NCI-H187 (cell line): ENCODE measurements at places on chromosomes 7 and 10.

- DNase-seq, result no peak
Observed at GRCh38 chr7:101177644-101178043, 2.4 kb downstream of the NAT16 start.

DNA sequence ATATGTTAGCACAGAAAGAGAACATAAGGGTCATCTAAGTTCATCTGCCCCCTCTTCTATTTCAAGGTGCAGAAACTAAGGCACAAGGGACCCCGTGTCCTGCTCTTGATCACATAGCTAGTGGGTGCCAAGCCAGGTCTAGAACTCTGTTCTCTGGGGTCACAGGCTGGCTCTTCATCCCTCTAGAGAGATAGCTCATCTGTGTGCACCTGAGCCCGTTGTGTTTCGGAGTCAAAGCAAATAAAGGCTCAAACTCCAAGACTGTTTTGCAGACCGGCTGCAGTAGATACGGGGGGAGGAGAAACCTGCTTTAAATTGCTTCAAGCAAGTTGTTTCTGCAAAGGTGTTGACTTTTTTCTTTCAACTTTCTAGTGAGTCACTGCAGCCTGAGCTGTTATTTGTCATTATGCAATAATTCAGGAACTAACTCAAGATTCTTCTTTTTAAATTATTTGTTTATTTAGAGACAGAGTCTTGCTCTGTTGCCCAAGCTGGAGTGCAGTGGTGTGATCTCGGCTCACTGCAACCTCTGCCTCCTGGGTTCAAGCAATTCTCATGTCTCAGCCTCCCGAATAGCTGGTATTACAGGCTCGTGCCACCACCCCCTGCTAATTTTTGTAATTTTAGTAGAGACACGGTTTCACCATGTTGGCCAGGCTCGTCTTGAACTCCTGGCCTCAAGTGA is 6.5 kb downstream of the BLVRA start:
- no peak for DNase-seq

GRCh38 chr7:157861031-157861491 is 524.3 kb downstream of the DNAJB6 start:
- DNase-seq, result no peak

DNA sequence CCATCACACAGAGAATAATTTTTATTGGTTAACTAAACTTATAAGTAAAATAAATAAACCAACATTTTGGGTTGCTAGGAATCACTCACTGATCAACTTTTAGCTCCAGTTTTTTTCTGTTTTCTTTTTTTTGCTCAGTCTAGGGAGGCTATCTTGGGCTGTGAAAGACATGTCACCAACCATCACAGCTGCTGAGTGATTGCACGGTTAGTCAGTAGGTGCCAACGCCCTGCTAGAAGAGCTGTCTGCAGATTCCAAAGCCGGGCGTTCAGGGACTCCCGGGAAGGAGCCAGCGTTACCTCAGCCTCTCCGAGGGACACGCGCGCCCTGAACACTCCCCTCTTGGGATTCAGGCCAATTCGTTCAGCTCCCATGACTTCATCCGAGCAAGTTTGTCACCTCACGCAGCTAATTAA is 604 bp upstream of the STAM start:
- no peak for DNase-seq

- no peak for DNase-seq
Observed at GRCh38 chr7:47474937-47475879, 106.7 kb downstream of the TNS3 start.

DNA sequence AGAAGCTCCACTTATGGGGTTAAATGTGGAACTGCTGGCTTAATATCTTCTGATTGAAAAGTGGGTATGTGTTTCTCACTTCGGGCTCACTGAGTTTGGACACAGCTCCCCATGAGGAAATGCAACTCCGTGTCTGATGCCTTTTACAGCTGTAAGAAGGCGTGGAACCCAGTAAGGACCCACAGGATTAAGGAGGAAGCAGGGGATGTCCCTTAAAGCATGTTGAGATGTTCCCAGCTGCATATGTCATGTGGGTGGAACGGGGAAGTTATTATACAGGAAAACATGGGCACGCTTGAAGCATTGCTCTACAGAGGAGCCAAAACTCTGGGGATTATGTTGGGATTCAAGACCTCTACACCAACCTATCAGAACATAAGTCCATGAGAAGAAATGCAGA is 224.4 kb downstream of the NEBL start:
- no peak for DNase-seq

- no peak for DNase-seq
Observed at GRCh38 chr10:25297466-25297865, 122.7 kb downstream of the GPR158 start.

GRCh38 chr10:113386005-113386404 is 166.8 kb upstream of the HABP2 start:
- no peak for DNase-seq

GRCh38 chr7:93973134-93973533 is 31.0 kb downstream of the BET1 start:
- no peak for DNase-seq

- no peak for DNase-seq
Observed at GRCh38 chr7:101538596-101539459, 90.3 kb downstream of the MYL10 start.

DNA sequence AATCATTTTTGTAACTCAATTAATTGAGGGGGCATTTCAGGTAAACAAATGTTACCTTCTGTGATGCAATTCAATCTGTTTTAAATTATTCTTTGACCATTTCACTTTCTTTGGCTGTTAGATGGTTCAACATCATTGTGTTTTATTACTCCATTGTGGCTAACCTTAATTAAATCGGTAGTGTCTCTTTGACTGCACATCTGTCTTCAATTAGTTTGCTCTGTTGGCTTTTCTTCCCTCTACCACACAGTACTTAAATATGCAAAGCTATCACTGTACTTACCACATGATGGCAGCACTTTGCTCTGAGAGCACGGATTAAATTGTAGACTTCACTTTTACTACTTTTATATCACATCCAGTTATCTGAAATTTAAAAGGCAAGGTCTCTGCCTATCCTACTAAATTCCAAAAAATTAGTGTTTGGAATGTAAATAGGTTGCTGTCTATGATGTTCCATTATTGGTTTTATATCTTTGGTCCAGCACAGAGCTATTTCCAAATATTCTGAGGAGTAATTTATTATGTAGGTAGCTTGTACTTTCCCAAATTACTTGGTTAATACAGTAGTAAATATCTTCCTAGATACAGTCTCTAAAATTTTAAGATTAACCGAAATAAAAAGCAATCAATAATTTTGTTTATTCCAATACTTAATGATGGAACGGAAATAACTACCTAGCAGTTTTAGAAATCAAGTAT is 352.0 kb downstream of the PCLO start:
- DNase-seq, result no peak

GRCh38 chr7:128200376-128200775 is 40.7 kb upstream of the LEP start:
- DNase-seq, result no peak

- DNase-seq, result no peak
Observed at GRCh38 chr10:130230611-130231010, 94.4 kb downstream of the GLRX3 start.

DNA sequence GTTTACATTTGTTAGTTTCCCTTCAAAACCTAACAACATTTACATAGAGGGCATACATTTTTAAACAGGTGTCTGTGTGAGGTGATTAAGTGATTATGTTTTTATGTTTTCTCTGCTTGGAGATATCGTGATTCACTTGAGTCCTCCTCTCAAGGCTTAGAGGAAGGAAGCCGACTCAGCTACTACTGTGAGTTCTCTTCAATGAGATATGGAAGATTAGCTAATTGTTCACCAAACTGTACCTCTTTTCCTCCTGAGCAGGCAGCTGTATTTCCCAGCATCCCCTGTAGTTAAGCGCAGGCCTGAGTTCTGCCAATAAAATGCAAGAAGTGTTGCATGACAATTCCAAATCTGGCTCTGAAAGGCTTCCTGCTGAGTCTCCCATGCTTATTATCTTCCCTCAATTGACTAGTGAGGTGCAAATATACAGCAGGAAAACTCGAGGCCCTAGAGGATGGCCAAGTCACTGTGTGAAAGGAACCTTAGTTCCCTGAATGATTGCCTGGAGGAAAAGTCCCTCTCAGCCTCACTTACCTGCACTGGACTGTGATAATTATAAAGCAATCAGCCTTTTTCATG is 528.7 kb downstream of the GRM8 start:
- no peak for DNase-seq

GRCh38 chr7:21338728-21339164 is 89.1 kb upstream of the SP4 start:
- no peak for DNase-seq

DNA sequence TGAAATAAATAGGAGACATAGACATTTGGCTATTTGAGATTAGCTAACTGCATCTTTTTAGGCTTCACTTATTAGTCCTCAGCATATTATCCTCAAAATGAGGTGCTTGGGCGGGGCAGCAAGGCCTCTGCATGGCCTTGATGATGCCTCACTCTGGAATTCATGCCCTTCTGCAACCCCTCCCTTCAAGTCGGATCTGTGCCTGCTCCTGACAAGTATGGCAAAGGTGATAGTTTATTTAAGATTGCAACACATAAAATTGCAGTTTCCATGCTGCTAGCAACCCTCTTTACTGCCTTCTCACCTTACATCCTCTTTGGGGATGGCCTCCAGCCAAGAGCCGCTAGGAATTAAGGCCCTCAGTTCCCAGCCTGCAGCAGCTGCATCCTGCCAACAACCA is 241.3 kb upstream of the ADARB2 start:
- no peak for DNase-seq

- no peak for DNase-seq
Observed at GRCh38 chr10:68046642-68047041, 28.4 kb downstream of the HERC4 start.

DNA sequence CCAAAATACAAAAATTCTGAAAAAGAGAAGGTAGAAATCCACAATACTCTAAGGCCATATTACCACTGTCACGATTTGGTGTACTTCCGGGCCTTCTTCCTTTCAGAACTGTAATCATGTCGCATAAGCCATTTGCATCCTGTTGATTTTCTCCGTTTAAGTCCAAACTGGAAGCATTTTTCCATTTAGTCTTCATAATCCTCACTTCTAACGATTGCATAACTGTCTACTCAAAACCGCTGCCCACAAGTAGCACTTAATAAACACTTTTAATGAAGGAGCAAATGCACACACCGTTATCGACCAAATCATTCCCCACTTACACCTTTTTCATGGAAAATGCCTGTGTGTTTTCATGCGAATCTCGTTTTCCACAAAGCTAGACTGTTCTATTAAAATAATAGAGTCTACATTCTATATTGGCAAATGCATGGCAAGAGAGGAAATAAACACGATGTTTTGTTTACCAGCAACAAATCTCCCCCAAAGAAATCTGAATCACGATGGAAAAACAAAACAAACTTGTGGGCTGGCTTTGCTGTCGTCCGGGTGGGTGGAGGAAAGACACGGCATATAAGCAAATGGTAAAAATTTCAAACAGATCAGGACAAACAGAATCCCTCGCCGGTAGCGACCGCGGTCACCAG is 1.0 kb downstream of the ATE1 start:
- no peak for DNase-seq

DNA sequence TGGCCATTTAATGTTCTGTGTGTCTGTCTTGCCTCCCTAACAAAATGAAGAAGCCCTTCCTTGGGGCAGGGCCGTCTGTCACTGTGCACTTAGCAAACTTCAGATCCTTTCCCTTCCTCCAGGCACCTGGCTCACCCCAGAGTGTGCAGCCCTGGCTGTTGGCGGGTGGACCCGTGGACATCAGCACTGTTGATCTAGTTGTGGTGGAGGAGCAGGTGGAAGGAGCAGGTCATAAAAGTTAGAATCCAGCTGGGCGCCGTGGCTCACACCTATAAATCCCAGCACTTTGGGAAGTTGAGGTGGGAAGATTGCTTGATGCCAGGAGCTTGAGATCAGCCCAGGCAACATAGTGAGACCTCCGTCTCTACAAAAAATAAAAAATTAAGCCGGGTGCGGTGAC is 12.7 kb downstream of the RAB19 start:
- no peak for DNase-seq

GRCh38 chr7:93212881-93213280 is 13.4 kb downstream of the HEPACAM2 start:
- DNase-seq, result no peak

- no peak for DNase-seq
Observed at GRCh38 chr10:33256458-33256857, 78.0 kb downstream of the NRP1 start.

GRCh38 chr10:80917636-80918035 is 379.9 kb downstream of the SH2D4B start:
- DNase-seq, result no peak

DNA sequence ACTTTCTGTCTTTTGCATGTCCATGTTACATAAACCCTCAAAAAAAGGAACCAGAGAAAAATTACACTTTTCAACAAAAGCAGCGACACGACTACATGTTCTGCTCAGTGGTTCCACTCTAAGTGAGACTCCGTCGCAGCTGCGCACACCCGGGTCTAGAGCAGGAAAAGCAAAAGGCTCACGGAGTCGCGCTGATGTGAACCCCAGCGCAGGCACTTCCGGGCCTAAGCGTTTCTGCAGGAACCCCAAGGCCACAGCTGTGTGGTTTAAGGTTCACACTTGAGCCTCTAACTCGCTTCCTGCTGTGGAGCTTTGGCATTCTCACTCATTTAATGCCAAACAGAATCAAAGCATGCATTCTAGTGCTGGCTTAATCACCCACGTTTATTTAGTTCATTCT is 240.3 kb downstream of the DNAJB6 start:
- DNase-seq, result no peak

- no peak for DNase-seq
Observed at GRCh38 chr10:75599875-75600648, 168.6 kb downstream of the LRMDA start.

- DNase-seq, result no peak
Observed at GRCh38 chr7:5489991-5490536, 66.4 kb upstream of the TNRC18 start.

DNA sequence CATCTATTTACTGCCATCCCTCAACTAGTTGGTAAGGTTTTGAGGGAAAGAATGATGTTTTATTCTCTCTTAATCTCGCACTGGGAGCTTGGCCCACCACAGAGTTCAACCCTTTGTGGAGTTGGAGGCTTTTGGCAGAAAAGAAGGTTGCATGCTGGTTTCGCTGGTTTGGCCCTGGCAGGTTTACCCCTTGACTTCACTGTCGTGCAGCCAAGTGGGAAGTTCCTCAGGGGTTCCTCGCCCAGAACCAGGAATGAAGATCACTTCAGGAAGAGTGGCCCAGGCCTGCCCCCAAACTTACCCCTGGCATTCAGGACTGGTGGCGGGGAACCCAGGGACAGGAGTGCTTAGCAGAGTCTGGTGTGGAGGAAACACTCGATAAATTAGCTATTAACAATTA is 103.1 kb upstream of the LYZL2 start:
- no peak for DNase-seq

- no peak for DNase-seq
Observed at GRCh38 chr7:156000601-156001396, 188.5 kb upstream of the SHH start.

DNA sequence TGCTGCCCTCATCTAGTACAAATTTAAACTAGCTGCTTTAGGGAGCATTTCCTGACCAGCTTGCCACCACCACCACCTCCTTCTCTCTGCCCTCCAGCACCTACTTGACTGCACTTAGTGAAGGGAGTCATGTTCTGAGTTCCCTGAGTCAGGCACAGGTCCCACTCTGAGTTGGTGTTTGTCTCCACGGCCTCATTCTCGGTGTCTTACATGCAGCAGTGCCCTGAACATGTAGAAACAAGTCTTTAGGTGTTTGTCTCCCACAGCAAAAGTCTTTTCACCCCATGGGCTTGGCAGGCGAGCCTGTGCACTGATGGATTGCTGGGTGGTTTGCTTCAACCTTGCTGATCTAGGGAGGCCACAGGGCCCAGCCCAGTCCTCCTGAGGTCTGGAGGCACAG is 16.9 kb downstream of the TSPAN14 start:
- no peak for DNase-seq
